ENCODE measurements at places on chromosomes 6 and 20.

DNA sequence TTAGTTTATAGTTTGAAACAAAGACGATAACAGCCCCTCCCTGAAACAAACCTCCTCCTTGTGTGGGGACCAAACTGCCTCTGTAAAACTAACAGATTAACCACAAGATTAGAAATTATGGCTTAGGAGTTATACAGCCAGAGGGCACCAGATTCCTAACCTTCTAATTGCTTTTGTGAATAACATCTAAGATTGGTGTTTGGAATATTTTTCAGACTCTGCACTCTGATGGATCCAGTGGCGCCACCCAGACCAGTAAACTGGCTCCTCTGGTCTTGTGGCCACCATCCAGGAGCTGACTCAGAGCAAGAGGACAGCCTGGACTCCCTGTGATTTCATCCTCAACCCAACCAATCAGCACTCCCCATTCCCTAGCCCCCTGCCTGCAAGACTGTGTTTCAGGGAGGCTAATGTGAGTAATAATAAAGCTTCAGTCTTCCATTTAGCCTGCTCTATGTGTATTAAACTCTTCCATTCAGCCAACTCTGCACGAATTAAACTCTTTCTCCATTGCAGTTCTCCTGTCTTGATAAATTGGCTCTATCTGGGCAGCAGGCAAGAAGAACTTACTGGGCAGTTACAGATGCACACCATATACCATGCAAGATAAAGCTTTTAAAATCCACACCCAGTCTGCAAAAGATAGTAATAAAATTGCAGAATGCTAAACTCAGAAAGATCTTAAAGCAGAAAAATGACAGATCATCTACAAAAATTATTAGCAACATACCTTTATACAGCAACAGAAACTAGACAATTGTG, 58.5 kb upstream of the SLC22A16 start:
- no peak for DNase-seq

GRCh38 chr20:33733654-33734576, 2.1 kb downstream of the ZNF341 start:
- DNase-seq = no peak

DNA sequence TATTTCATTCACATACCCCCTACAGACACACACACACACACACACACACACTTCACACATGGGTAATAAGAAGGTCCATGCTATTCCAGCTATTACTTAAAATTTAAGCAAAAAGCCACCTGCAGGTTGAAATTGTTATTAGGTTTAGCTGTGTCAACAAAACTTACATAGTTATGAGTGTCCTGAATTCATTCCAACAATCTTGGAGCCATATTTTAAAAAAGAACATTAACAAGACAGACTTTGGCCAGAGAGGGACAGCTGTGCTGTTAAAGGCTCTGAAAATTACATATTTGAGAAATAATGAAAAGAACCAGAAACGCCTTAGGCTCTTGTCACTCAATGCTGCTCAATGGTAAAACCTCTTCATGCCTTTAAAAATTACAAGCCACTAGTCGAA, 455.3 kb downstream of the EPM2A start:
- DNase-seq = no peak

DNA sequence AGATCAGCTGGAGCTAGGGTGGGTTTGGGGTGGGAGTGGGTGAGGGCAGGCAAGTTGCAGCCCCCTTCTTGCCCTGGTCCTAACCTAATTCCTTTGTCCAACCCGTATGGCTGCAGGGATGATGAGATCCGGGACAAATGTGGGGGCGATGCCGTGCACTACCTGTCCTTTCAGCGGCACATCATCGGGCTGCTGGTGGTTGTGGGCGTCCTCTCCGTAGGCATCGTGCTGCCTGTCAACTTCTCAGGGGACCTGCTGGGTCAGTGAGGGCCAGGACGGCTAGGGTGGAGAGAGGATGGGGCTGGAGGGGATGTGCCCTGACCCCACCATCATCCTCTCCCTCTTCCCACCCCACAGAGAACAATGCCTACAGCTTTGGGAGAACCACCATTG, 12.0 kb downstream of the TMEM63B start:
- DNase-seq = no peak

- no peak for DNase-seq
Observed at GRCh38 chr6:40634429-40634828, 47.3 kb upstream of the LRFN2 start.

DNA sequence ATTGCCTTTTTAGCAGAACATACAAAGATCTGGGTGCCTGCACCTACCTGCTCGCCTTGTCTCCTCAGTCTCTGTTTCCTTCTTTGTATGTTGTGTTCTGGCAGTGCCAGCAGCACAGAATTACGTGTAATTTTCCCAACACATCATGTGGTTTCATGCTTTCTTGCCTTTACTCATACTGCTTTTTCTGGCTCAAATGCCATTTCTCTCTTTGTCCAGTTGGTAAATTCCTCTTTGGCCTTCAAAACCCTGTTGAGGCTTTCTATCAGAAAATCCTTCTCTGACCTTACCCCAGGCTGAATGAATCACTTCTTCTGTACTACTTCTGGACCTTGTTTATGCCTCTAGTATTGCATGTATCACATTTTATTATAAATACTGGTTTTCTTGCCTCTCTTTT, 31.8 kb downstream of the L3MBTL3 start:
- DNase-seq = no peak

- DNase-seq = peak; percentile 23
Observed at GRCh38 chr20:58669287-58670006, 18.4 kb downstream of the STX16 start.

DNA sequence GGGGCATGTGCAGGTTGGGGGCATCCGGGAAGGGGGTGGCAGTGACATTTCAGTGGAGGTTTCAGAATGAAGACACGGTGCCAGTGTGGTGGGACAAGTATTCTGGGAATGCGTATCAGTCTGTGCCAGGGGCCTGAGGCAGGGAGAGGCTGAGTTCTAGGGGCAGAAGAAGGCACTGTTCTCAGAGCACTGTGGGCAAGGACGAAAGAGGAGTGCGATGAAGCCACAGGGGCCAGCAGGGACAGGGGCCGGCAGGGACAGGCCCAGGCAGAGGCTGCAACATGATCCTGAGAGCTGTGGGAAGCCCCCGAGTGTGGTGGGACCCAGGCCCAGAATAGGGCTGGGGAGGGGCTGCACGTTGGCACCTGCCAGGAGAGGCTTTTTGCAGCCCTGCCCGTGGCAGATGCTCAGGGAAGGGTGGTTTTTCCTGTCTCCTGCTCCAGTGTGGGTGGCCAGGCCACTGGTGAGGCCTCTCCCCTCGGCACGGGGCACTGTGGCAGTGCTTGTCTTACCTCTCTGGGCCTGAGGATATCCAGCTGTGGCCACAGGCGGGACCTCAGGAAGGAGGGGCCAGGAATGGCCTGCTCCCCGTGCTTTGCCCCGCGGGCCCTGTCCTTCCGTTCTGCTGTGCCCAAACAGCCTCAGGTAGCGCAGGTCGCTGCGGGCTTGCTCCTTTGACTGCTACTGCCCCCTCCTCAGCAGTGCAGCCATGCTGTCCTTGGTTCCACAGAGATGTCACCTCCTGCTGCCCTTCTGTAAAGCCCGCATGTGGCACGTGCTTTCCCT, 10.0 kb downstream of the ENTPD6 start:
- DNase-seq = no peak

GRCh38 chr6:133961831-133962230, 8.8 kb downstream of the TBPL1 start:
- DNase-seq = no peak

- DNase-seq = no peak
Observed at GRCh38 chr6:16251706-16252105, 13.3 kb downstream of the GMPR start.

DNA sequence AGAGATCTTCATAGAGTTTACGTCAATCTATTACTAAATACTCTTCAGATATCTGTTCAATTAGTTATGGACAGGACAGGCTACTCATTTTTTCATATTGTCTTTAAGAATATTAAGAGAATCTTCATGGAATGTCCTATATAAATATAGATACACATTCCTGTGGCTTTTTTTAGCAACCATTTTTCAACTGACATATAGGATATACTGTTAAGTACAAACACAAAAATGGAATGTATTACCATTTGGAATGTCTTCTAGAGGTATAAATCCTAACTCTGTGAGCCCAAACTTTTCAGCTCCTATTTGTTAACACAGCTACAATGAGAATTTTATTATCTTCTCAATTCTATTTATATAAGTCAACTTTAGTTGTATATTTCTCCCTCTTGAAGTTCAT, 239.6 kb upstream of the DEFB112 start:
- DNase-seq = no peak

DNA sequence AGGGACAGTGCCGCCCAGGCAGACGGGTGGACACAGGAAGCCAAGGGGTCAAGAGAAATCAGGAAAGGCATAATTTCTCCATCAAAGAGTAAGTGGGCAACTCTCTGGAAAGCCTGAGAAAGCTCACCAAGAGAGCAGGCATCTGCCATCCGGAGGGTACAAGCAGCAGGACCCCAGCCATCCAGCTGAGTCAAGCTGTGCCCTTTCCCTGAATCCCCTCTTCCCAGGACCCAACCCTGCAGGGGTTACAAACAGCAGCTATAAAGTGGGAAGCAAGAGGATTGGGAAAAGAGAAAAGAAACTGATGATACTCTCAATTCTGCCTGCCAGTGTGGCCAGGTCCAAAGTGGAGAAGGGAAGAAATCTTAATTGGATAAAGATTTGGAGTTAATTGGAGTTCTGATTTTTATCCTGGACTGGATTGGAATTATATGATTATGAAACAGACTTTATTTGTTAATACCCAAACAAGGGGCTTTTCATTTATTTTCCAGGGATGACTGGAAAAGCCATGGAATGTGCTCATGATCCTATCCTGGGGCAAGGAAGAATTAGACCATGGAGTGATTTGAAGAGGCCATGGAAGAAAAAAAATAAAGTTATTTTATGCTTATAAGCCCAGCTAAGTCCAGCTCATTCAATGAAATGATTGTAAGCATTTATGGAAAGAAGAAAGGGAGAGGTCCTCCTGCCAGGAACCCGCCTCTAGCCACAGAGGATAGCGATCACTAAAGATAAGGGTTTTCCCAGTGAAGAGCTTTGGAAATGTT, 34.9 kb downstream of the NHLRC1 start:
- DNase-seq = no peak

DNA sequence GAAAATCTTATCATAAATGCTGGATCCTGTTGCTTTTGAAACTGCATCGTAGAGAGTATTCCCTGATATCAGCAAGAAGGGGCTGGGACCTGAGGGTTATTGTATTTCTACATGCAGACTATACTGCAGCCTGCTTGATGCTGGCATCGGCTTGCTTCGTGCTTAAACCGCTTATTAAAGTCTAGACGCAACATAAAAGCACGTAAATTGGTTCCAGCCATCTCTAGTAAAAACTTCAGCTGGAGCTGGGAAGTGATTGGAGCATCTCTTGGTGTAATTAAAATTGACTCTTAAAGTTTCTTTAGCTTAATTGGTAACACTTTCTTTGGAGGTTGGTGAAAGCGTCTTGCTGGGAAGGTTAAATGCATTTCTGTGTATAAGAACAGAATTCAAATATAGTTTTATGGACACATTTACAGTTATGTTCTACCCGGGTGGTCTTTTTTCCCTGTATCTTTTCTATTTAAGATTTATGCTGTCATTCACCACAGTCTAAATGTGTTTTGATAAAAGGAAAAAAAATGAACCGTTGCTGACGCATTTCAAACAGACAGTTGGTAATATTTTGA, 139.0 kb upstream of the JAG1 start:
- no peak for DNase-seq

DNA sequence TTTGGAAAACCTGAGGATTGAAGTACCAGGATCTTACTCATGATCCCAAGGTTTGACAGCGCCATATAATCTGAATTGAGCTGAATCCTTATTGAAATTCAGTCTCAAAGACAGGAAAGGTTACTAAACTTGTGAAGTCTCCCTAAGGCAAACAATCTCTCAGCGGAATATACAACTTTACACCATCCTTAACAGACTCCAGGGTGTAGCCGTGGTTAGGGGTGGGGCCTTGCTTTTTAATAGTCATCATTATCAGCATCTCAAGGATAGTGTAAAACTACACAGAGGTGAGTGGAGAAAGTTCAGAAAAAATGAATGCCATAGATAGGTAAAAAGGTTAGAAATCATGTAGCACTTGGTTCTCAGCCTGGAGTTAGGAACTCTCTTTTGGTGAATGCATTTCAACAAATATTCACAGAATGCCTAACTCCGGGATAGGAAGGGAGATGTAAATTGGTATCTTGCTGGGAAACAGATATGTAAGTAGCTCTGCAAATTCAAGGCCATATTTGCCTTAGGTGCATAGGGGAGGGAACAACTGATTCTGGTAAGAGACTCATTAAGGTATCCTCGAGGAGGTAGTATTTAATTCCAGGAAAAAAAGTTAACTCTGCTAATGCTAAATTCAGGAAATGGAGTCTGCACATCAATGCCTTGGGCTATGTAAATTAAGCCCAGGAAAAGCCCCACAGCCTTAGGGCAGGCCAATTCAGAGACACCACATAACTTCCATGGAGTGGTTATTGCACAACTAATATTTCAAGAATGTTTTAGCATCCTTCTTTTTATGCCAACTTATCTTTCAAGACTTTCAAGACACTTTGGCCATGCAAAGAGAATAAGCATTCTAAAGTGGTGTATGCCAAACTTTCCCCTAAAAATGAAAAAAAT, 61.6 kb downstream of the SNAP25 start:
- DNase-seq = no peak

DNA sequence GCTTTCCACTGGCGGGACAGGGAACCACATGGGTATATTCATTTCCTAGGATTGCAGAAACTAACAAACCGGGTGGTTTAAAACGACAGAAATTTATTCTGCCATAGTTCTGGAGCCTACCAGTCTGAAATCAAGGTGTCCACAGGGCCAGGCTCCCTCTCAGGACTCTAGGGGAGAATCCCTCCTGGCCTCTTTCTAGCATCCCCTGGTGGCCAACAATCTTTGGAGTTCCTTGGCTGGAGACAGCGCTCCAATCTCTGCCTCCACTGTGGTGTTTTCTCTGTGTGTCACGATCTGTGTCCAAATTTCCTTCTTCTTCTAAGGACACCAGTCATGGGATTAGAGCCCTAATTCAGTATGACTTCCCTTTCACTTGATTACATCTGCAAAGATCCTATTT, 95.0 kb downstream of the SCML4 start:
- DNase-seq = no peak

- DNase-seq = no peak
Observed at GRCh38 chr6:27604986-27605385, 132.1 kb upstream of the ZNF184 start.

GRCh38 chr6:75819776-75820487, 70.9 kb downstream of the MYO6 start:
- DNase-seq = no peak

DNA sequence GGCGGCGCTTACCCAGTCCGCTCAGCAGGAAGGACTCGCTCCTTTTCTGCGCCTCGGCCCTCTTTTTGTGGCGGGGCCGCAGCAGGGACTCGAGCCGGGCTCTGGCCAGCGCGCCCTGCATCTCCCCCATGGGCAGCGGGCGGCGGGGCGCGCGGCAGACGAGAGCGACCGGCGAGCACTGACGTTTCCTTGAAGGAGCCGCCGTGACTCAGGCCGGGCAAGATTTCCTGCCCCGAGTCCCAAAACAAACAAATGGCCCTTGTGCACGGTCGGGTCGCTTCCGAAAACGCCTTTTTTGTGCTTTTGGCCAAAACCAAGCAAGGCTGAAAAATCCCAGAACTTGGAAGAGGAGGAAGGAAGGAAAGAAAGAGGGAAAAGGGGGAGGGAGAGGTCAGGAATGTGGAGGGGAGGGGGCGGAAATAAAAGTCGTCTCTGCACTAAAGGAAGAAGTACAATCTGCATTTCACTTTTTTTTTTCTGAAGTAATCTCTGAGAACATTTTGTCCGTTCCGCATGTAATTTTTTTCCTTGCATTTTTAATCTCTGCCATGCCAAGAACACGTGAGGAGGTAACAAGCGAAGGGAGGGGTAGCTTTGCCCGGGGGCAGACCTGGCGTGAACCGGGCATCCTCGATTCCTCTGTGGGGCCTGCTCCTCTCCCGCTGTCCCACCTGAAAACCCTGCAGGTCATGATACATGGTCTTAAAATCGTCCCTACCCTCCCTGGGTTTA, 123.3 kb upstream of the SLC2A12 start:
- DNase-seq = no peak
